ENCODE measurements at places on chromosomes 7 and 10.

DNA sequence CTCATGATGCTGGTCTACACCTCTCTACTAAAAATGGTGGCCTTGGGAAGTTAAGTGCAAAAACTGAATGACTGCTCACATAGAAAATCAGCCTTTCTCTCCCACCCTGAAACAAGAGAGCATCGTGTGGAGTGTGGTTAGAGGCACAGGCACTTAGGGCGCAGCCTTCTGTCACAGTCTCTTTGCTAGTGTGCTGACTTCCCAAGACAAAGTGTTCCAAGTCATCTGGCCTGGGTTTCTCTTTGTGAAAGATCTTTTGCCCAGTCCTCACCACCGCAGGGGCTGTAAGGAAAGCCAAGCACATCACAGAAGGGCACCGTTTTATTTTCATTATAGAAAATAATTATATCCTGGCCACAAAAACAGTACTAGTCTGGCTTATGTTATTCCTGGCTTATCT, 12.5 kb downstream of the STN1 start:
- DNase-seq, result peak; percentile 42

DNA sequence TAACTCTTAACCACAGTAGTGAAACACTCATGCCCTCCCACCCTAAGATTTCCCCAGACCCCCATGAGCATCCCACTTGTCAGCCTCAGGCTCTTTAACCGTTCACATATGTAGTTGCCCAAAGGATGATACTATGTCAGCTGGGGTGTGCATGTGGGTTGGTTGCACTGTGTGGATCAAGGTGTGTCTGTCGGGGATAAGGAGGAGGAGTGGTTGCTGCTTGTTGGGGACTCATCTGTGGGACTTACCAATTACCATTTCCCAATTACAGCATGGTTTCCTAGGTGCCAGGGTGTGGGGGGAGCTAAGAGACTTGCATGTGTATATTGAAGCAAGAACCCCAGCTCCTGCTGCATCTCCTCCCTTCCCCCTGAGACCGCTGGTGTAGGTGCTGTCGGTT, 48.8 kb downstream of the CELF2 start:
- no peak for DNase-seq

- peak; percentile 52 for DNase-seq
Measured at GRCh38 chr7:28329661-28330363, 82.5 kb upstream of the CREB5 start.

DNA sequence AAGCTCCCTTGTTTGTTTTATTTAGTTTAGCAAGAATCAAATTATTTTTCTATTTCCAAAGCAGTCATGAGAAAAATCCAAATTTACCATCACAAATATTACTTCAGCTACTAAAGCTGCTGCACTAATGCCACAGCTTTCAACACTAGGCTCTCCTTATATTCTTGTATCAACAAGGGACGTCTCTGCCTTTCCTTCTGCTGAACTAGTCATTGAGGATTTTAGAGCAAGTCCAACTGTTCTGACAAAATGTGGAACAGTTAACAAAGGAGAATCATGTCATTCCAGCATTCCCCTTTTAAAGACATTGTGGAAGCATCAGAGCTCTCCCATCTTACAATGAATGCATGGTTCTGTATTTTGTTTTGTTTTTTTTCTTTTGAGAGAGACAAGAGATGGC, 28.6 kb downstream of the FAM13C start:
- DNase-seq, result no peak

DNA sequence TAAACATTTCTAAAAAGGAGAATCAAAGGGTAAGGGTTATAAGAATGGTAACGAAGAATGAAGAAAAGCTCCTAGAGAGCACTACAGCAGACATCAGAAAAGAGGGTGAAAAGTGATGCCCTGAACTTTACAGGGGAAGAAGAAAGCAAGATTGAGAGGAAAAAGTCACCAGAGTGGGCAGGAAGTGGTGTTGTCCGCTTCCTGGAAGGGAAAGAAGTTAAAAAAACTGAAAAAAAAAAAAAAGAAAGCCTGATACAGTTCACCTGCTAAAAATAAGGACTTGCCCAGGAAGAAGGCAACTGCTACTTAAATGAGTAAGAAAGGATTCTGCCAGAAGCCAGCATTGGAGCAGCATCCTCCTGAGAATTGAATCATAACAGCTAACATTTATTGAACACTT, 330.1 kb upstream of the PHF14 start:
- no peak for DNase-seq

- DNase-seq, result peak; percentile 3
Measured at GRCh38 chr7:93921186-93921585, 349 bp upstream of the GNG11 start.

DNA sequence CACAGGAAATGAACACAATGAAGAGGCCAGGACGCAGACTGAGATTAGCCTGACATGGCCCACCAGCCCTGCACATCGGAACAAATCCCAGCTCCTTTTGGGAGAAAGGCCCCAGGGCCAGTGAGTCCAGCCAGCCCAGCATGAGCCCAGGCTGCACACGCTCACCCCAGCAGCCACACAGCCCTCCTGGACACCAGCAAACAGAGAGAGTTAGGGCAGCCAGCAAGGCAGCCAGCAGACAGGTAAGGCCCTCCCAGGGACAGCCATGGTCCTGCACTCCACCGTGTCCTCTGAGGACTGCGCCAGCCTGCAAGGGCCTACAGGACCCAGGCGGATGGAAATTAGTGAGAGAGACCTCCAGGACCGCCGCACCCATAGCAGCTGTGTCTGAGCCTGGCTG, 8.1 kb upstream of the GRID1 start:
- DNase-seq, result no peak

- DNase-seq, result no peak
Measured at GRCh38 chr7:26334166-26334859, 42.7 kb downstream of the SNX10 start.

GRCh38 chr7:110027385-110027784, 1063.5 kb upstream of the LRRN3 start:
- no peak for DNase-seq

GRCh38 chr10:48279081-48279751, 4.7 kb upstream of the FRMPD2 start:
- no peak for DNase-seq

Measured in fibroblast of gingiva (primary cell).